ENCODE measurements at places on chromosomes 12 and 14.

DNA sequence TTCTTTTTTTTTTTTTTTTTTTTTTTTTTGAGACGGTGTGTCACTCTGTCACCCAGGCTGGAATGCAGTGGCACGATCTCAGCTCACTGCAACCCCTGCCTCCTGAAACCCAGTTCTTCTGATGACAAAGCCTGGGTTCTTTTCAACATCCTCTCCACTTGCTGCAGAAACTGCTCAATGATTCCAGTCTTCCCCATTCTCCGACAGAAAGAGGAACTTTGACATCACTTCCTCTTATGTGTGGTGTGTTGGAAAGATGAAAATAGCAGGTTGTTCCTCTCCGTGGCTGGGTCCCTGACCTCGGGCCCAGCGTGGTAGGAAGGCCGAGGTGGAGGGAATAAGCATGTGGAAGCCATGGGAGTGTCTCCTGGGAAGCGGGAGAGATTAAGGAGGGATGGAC, 198.4 kb downstream of the PHETA1 start:
- no peaks in the 10 kb centered on the region for H3K4me1 ChIP-seq
- H3K27me3 ChIP-seq: no peaks in the 10 kb centered on the region
- no peak overlapping the region for H3K4me3 ChIP-seq
- H3K27ac ChIP-seq: no peak overlapping the region
- no peak for DNase-seq

GRCh38 chr14:91361233-91361811, 56.3 kb downstream of the CCDC88C start:
- no peaks in the 10 kb centered on the region for H3K4me1 ChIP-seq
- peaks cover 17% of the 10 kb centered on the region for H3K36me3 ChIP-seq
- H3K27ac ChIP-seq: no peak overlapping the region
- DNase-seq: no peak

DNA sequence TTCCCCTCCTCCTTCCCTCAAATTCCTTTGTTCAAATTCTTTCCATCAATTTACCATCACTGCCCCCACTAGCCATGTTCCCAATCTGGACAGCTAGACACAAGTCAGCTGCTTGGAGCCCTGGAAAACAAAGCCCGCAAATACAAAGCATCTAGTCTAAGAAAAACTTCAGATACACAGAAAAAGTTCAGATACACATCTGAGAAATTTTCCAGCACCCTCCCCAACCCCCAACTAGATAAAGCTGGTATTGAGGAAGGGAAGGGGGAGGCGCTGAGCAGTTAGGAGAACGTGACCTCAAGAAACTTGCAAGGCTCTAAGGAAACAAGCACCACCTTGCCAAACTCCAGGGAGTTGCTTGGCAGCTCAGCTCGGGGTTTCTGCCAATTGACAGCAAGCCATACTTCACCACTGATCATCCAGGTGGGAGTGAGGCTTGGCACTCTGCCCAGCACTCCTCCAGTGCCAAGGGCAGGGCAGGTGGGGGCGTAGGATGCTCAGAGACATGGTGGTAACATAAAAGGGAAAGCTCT, 5.1 kb upstream of the CNIH1 start:
- no peaks in the 10 kb centered on the region for H3K4me1 ChIP-seq
- no peak for DNase-seq
- H3K27ac ChIP-seq: no peak overlapping the region

DNA sequence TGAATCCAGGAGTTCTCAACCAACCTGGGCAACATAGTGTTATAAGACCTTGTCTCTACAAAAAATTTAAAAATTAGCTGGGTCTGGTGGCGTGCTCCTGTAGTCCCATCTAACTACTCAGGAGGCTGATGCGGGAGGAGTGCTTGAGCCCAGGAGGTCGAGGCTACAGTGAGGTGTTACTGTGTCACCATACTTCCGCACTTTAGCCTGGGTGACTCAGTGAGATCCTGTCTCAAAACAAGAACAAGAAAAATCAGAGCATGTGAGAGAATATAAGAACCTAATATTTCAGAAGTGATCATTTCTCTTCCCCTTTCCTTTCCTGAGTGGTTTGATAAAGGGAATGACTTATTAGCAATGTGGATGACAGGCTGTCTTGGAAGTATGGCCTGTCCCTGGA, 9.5 kb downstream of the TRAF3 start:
- H3K36me3 ChIP-seq: no peaks in the 10 kb centered on the region
- H3K4me3 ChIP-seq: no peak overlapping the region
- H3K27me3 ChIP-seq: no peaks in the 10 kb centered on the region
- no peak overlapping the region for H3K27ac ChIP-seq
- H3K4me1 ChIP-seq: no peaks in the 10 kb centered on the region
